Putamen (tissue), 1 donor: ENCODE measurements at places on chromosomes 1 and 21.

- no peak for DNase-seq
Observed at GRCh38 chr1:225485226-225485625, 57.4 kb upstream of the LBR start.

- DNase-seq: no peak
Observed at GRCh38 chr1:20117236-20117635, 2.1 kb downstream of the PLA2G2D start.

DNA sequence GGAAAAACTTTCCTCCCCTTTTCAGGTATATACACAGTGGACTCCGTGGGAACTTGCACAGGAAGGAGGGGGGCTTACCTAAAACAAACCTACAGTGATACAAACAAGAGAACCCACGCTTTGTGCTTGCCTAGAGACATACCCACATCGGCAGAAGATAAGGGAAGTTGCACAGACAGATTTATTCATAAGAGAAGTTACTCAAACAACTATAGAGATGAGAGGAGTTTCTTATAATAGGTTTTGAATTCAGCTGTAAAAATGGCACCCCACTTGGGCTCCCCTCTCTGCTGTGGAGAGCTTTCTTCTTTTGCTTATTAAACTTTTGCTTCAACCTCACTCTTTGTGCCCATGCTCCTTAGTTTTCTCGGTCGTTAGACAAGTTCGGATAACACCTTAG is 1.8 kb upstream of the DUSP12 start:
- no peak for DNase-seq

DNA sequence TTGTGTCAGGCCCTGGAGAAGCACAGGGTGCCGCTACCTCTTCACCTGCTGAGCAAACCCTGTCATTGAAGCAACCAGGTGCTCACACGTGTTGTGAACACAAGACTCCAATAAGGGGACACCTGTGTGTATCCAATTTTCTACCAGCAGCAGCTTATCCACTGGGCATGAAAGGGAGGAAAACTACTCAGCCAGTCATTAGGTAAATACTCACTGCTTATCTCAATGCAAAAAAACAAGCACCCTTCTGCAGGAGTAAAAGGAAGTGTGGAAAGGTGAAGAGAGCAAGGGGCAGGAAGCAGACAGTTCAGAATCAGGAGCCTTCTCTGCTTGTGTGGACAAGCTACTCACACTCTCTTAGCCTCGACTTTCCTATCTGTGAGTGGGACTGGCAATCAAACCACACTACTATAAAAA is 148.9 kb downstream of the ETS2 start:
- no peak for DNase-seq

DNA sequence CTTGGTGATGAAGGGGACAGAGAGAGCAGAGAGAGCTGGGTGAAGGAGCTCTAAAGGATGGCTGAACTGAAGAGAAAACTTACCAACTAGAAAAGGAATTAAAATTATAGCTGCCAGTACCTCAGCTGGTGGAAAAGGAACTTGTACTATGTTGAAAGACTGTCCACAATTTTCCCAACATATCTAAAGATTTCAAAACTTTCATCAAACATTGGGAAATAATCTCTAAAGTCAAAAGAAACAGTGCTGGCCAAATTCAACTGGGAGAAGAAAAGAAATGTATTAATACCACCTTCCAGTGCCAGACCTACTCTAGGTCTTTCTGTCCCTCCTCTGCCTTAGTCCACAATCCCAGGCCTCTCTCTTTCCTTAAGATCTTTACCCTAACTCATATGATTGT is 6.1 kb downstream of the SMG5 start:
- no peak for DNase-seq

DNA sequence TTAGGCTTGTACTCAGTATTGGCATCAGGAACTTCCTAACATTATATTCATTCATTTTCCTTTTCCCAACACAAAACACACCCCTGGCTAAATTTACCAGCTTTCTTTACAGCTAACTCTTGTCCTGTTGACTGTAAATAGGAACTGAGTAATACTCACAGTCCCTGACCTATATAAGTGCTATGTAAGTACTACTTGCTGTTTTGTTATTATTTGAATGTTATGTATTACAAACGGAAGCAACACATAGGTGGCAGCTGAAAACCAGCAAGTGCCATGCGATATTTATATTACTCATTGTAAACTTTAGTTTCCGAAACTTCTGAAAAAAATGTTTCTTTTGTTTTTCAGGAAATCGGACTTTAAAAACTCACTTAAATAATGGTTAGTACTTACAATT is 21.5 kb downstream of the PTGER3 start:
- DNase-seq: no peak

GRCh38 chr21:45365608-45366241 is 39.2 kb upstream of the COL18A1 start:
- DNase-seq: no peak

DNA sequence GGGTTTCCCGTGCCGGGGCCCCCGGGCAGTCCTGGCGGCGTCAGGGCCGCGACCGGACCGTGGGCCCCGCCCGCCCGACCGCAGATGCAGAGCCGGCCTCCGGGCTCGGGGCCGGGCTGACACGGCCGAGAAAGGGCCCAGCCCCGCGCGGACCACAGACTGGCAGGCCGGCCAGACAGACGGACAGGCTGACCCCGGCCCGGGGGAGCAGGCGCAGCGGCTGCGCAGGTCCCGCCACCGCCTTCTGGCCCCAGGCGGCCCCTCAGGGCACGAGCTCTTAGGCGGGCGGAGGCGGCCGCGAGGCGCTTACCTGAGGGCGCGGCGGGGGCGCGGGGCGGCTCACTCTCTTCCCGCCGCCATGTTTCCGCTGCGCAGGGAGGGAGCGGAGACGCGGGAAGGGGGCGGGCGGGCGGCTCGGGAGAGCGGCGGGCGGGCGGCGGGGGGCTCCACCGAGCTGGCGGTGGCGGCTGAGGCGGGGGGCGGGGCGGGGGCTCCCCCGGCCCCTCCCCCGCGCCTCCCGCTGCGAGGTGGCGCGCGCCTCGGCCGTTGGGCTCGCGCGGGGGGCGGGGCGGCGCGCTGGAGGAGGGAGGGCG is at the start of gene SCMH1:
Gene SCMH1, minus strand, starts transcription at position 558 of the 593 bp plus-strand sequence. CDS start 56,173 bp downstream, outside the sequence.
- DNase-seq: no peak

DNA sequence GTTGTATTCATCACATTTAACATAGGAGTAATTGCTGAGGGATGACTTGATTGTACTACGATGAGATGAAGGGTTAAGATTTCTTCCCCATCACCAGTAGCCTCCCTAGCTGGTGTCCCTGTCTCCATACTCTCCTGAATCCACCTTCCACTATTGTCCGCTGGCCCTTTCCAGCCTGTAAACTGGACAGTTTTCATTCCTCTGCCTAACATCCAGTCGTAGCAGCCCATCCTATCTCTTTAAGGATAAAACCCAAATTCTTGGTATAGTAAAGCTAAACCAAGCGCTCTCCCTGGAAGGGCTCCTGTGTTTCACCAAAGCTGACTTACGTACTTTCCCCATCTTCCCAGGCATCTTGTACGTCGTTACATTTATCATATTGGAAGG is 670 bp downstream of the COX20 start:
- DNase-seq: peak; percentile 42

DNA sequence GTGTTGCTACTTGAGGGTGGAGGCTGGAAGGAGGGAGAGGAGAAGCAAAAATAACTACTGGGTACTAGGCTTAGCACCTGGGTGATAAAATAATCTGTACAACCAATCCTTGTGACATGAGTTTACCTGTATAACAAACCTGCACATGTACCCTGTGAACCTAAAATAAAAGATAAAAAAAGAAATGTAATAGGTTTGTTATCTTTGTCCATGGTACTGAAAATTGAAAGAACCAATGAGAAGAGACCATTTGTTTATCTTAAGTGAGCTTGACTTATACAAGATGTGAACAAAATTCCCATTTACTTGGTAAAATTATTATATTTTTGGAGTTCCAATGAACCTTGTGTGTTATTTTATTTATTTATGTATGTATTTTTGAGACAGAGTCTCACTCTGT is 11.1 kb upstream of the USP25 start:
- no peak for DNase-seq

- no peak for DNase-seq
Observed at GRCh38 chr1:156667968-156668709, 9.1 kb downstream of the NES start.

GRCh38 chr1:61293986-61294504 is 211.7 kb downstream of the NFIA start:
- DNase-seq: no peak

GRCh38 chr1:101667761-101668160 is 329.0 kb downstream of the OLFM3 start:
- no peak for DNase-seq
